ENCODE measurements at places on chromosomes 13 and 19.

DNA sequence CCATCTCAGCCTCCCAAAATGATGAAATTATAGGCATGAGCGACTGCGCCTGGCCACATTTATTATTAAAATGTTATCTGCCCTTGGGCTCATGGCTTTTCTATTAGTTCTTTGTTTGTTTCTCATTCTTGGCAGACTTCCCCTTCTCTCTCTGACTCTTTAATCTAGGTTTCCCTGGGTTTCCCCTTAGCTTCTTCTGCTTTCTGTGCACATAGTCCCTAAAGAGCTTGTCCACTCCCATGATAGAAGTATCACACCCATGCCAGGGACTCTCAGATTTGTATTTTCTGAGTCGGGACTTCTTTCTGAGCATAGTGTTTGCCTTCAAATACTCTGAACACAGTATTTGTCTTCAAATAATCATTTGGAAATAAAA lies 38.6 kb upstream of the ITM2B start:
- DNase-seq: no peak

- peak; percentile 80 for DNase-seq
Measured at GRCh38 chr19:36115453-36116343, at the start of gene TBCB. Gene TBCB, plus strand, starts transcription at chr19:36115468. Its CDS starts 93 bp downstream, at chr19:36115561.

- no peak for DNase-seq
Measured at GRCh38 chr19:39275578-39275977, 7.4 kb downstream of the IFNL2 start.

GRCh38 chr13:24313439-24313838 lies 4.1 kb downstream of the C1QTNF9 start:
- no peak for DNase-seq

GRCh38 chr13:39601636-39602035 lies 1.4 kb downstream of the LHFPL6 start:
- no peak for DNase-seq

DNA sequence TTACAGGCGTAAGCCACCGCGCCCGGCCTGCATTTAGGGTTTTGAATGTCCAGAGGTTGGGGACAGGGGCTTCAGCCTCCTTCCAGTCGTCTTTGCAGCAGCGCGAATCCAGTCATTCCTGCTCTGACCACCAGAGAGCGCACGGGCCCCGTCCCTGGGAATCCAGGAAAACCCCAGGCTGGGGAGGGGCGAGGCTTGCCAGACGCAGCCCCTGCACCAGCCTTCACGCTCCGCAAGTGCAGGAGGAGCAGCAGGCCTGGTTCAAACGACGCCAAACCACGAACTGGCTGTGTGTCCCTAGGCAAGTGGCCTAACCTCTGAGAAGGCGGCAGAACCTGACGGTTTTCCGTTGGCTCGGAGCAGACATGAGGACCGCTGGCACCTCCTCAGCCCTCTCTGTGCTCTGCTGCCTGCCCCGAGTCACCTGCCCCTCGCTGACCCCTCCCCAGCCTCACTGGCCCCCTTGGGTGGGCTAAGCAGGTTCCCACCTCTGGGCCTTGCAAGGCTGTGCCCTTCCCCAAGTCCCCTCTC lies 2.0 kb upstream of the RNF126 start:
- peak; percentile 57 for DNase-seq

DNA sequence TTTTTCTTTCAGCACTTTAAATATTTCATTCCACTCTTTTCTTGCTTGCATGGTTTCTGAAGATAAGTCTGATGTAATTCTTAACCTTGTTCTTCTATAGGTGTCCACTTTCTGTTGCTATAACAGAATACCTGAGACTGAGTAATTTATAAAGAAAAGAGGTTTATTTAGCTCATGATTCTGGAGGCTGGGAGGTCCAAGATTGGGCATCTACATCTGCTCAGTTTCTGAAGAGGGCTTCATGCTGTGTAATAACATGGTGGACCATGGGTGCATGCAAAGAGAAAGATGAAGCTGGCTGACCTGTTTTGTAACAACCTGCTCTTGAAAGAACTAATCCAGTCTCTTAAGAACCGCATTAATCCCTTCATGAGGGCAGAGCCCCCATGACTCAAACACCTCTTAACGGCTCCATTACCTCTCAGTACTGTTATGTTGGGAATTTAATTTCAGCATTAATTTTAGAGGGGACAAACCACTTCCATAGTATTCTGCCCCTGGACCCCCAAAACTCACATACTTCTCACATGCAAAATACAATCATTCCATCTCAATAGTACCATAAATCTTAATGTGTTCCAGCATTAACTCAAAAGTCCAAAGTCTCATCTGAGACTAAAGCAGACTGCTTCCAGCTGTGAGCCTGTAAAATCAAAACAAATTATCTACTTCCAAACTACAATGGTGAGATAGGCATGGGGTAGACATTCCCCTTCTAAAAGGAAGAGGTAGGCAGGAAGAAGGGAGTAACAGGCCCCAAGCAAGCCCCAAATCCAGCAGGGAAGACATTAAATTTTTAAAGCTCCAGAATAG lies 9.6 kb upstream of the FGF9 start:
- no peak for DNase-seq

DNA sequence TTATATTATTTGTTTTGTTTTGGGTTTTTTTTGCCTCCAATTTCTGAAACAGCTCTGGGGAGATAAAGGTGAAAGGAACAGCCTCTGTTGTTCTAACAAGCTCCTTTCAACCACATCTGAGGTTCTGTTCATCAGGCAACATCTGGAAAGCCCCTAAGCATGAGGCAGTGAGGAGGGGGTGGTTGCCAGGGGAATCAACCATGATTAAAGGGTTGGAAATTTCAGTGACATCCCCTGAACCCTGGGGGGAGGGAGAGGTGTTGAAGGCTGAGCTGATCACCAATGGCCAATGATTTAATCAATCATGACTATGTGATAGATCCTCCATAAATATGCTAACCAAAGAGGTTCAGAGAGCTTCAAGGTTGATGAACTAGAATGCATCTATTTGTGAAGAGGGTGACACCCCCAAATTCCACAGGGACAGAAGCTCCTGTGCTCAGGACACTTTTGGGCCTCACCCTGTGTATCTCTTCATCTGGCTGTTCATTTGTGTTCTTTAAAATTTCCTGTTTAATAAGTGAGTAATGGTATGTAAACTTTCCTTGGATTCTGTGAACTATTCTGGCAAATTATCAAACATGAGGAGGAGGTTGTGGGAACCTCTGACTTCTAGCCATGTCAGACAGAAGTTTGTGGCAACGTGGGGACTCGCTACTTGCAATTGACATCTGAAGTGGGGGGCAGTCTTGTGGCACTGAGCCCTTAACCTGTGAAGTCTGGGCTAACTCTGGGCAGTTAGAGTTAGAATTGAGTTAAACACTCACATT lies 221.3 kb downstream of the NHLRC3 start:
- no peak for DNase-seq

- no peak for DNase-seq
Measured at GRCh38 chr13:101202590-101202989, 213.7 kb downstream of the NALCN start.

- DNase-seq: no peak
Measured at GRCh38 chr13:109724603-109725002, 61.8 kb downstream of the IRS2 start.

- no peak for DNase-seq
Measured at GRCh38 chr19:54164369-54165068, 5.0 kb upstream of the LENG1 start.

DNA sequence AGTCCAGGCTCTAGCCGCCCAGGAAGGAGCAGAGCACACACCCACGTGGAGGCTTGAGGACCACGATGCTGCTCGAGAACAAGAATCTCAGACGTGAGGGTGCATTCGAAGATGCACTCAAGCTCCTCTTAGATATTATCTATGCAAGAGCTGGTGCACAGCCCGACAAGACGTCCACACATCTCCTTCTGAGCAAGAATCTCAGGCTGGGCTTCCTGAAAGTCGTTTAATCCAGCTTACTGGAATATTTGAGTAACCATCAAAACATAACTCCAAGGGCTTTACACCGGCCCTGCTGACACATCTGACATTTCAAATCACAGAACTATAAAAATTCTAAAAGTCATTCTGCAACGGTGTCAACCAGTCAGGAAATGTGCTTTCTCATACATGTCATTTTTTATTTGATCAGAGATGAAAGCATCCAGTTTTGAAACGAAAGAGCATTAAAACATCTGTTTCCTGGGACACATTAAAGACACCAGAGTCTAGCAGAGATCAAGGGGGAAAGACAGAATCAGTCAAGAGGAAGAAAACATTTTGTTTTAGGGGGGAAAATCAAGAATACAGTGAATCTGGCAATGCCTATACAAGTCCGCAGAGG lies 177.7 kb upstream of the IRS2 start:
- DNase-seq: no peak

DNA sequence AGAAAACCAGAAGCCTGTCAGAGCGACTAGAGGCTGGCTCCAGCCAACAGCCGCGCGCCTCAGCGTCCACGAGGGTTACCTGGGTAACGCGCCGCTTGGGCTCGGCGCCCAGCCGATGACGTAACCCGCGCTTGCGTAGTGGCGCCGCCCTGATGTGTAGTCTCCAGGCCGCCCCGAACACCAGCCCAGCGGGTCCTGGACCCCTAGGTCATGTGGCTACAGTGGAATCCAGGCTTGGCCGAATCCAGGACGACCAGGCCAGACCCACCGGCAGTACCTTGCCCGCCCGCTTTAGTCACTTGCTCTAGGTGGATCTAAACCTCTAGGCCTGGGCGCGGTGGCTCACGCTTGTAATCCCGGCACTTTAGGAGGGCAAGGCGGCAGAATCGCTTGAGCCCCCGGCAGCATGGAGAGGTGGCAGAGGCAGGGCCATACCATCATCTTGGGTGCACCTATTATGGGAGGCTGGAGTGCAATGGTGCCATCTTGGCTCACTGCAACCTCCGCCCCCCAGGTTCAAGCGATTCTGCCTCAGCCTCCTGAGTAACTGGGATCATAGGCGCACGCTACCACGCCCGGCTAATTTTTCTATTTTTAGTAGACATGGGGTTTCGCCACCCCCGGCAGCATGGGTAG lies 7.2 kb upstream of the ZNF606 start:
- DNase-seq: peak; percentile 34

DNA sequence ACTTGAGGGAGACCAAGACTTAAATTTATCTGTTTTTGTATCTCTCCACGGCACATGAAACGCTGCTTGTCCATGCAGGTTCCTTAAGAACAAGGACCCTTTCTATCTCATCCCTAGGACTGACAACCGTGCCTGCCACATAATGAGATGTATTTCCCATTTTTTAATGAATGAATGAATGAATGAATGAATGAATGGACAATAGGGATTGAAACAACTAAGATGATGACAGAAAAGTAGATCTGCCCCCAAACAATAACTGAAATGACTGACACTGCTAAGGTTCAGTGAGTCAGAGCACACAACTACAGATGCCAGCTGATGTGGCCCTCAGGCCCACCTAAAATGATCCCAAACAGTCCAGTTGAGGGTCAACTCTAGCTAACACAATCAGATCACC lies 69.8 kb downstream of the USP12 start:
- no peak for DNase-seq

DNA sequence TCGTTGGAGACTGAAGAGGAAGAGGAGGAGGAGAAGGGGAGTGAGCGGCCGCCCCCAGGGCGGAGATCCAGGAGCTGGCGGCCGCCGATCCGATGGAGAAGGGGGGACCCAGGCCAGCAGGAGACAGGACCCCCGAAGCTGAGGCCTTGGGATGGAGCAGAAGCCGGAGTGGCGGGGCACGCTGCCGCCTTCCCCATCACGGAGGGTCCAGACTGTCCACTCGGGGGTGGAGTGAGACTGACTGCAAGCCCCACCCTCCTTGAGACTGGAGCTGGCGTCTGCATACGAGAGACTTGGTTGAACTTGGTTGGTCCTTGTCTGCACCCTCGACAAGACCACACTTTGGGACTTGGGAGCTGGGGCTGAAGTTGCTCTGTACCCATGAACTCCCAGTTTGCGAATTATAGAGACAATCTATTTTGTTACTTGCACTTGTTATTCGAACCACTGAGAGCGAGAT lies 1.8 kb downstream of the GADD45B start:
- DNase-seq: no peak

- DNase-seq: no peak
Measured at GRCh38 chr19:6743714-6744380, 4.4 kb downstream of the TRIP10 start.
